ENCODE measurements at places on chromosomes 16 and 17.

GRCh38 chr17:71432378-71433315 lies 688.2 kb upstream of the SOX9 start:
- DNase-seq: no peak

DNA sequence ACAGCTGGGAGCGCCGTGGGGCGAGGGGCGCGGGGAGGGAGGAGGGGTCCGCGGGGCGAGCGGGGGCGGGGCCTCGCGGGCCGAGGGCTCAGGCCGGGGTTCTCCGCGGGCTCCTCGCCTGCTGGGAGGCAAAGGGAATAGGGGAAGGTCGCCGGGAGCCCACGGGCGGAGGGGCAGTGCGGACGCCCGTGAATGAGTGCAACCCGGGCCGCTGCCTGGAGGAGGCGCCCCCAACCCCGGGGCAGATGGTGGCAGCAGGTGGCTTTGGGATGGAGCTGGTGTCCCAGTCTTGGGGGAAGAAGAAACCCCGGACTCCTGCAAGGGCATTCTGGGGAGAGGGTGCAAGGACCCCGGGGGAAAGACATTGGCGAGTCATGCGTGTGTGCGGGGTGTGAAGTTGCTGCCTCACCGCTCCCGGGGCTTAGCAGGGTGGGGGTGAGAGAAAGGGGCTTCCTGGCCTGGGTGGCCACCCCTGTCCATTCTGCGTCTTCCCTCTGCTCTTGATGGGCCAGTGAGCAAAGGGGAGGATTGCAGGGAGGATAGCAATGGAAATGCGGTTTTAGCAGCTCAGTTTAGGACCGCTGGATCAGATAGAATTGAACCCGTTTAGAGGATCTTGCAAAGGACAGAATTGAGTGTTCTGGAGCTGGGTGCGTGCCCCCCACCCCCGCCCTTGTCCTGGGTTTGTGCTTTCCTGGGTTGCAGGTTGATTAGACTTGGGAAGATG lies 526 bp downstream of the KIAA0513 start:
- DNase-seq: no peak

GRCh38 chr17:31385428-31386285 lies 5.8 kb upstream of the RAB11FIP4 start:
- DNase-seq: no peak

- no peak for DNase-seq
Measured at GRCh38 chr17:57905875-57906455, 49.2 kb downstream of the CUEDC1 start.

GRCh38 chr17:31560616-31561235 lies 169.3 kb downstream of the RAB11FIP4 start:
- DNase-seq: no peak

DNA sequence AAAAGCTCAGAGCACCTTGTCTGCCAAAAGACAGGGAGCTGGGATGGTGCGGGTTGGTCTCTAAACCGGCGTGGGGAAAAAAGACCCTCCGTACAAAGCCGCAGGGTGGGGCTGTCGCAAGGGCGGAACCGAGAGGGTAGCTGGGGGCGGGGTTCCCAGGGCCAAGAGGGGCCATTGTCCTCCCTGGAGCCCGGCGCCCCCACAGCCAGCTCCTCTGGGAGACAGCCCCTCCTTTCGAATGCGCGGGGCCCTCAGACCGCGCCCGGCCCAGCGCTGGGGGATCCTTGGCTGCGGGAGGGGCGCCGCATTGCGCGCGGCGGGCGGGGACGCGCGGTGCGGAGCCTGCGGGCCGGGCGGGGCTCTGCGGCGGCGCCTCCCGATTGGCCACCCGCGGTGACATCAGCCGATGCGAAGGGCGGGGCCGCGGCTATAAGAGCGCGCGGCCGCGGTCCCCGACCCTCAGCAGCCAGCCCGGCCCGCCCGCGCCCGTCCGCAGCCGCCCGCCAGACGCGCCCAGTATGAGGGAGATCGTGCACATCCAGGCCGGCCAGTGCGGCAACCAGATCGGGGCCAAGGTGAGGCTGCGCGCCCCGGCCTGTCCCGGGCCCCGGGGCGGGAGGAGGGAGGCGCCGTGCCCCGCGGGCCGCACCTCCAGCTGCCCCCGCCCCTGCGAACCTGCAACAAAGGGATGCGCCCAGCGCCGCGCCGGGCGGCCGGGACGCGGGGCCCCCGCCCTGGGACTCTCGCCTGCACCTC lies at the start of gene TUBB3:
Gene TUBB3, plus strand, starts transcription at position 459 of the 756 bp plus-strand sequence. Its CDS starts 60 bp downstream, at position 519.
- DNase-seq: no peak

- no peak for DNase-seq
Measured at GRCh38 chr16:85554889-85555718, 58.0 kb upstream of the GSE1 start.
